GM12891 (cell line): ENCODE measurements at places on chromosomes 2 and 18.
A peak's percentile ranks its signal among the peaks of the same experiment; 100 is the strongest.

- DNase-seq: no peak
These were observed 143.3 kb upstream of the KLHL29 start for GRCh38 chr2:23241611-23242245.

DNA sequence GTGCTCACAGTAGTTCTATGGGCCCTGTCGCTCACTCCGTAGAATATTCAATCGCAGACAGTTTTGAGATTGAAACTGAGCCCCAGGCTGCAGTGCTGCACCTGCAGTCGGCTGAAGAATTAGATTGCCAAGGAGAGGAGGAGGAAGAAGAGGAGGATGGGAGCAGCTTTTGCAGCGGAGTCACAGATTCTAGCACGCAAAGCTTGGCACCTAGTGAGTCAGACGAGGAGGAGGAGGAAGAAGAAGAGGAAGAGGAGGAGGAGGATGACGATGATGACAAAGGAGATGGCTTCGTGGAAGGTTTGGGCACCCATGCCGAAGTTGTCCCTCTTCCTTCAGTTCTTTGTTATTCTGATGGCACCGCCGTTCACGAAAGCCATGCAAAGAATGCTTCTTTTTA, 115.2 kb downstream of the GALNT3 start:
- DNase-seq: no peak

GRCh38 chr2:171702781-171703556, 15.7 kb downstream of the DYNC1I2 start:
- DNase-seq: no peak

DNA sequence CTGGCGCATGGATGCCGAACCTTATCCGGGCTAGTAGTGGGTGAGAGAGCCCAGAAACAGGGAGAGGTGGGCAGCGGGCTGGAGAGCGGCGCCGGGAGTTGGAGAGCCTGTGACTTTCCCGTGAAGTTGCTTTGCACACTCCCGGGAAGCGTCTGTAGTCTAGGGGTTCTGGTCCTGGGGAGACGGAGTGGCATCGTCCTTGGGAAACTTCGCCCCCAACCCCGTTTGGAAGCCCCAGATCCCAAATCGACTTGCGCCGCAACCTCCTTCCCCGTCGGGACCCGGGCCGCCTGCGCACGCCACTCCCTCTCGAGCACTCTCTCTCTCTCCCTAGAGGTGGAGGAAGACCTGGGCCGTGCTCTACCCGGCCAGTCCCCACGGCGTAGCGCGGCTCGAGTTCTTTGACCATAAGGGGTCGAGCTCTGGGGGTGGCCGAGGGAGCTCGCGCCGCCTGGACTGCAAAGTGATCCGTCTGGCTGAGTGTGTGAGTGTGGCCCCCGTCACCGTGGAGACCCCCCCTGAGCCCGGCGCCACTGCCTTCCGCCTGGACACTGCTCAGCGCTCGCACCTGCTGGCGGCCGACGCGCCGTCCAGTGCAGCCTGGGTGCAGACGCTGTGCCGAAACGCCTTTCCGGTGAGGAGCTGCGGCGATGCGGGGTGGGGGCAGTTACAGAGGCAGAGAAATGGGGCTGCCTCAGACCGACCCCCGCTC, 456 bp downstream of the DOK1 start:
- no peak for DNase-seq

- DNase-seq: no peak
These were observed 12.5 kb upstream of the TMEM185B start for GRCh38 chr2:120235681-120236080.

DNA sequence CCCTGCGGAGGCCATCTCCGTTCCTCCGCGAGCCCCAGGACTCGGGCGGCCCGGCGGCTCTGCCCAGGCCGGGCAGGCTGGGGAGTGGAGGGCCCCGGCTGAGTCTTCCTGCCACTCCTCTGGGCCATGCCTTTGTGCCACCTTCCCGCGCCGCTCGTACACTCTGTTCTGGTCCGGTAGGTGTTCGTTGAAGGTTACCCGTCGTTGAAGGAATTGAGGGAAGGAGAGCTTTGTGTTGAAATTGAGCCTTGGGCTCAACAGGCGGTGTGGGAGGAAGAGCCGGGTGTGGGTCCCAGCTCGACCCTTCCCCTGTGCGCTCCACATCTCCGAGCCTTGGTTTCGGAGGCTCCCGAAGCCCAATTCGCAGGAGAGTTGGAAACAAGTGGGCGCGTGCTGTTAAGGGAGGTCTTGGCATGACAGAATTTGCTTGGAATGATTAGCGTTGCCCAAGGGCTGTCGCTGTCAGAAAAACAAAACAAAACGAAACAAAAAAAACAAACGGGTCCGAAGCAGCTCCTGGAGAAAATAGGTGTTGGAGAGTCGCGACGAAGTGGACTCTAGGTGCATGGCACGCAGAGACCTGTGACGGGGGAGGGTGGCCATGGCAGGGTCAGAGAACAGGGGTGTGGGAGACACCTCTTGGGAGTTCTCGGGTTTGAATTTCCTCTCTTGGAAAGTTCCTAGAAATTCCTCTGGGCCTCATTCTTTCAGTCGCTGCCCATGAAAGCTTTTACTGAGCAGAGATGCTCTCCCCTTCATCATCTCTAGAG, 1.2 kb upstream of the MZT2A start:
- no peak for DNase-seq

DNA sequence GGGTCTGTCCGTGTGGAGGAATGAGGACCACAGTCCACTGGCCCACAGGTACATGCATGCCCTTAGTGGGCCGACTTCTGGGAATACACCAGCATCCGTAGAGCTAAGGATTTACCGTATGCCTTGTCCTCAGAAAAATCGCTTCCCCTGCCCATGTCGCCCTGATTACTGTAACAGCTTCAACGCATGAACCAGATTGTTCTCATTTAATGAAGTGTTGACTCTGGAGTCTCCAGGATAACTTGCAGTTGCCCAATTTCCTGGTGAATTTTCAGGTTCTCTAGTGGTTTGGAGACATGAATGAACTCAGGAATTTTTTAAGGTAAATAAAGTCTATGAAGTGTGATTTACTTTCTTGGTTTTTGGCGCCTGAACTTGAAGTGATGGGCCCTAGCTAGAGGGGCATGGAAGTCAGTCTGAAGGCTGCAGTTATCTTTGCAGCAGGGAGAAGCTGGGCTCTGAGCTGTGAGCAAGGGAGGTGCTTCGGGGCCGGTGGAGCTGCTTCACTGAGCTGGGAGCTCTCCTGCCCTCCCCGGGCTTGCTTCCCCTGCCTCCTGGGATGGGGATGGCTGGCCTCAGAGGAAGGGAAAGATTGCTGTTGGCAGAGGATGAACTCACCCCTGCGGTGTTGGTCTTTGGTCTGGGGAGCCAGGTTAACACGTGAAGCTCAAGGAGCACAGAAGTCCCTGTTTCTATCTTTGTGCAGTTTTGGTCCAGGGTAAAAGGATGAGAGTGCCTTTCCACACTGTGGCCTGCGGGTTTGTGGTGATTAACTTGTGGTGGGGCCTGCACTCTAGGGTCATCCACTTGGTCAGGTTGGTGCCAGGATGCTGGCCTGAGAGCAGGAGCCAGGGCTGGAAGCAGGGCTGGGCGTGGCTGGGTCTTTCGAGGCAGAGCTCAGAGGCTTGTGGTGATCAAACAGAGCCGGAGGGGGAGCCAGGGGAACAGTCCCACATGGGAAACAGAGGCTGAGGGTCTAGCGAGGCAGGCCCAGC, 28.1 kb downstream of the TCF7L1 start:
- no peak for DNase-seq

GRCh38 chr2:237731663-237732062, 66.9 kb upstream of the RBM44 start:
- DNase-seq: no peak

DNA sequence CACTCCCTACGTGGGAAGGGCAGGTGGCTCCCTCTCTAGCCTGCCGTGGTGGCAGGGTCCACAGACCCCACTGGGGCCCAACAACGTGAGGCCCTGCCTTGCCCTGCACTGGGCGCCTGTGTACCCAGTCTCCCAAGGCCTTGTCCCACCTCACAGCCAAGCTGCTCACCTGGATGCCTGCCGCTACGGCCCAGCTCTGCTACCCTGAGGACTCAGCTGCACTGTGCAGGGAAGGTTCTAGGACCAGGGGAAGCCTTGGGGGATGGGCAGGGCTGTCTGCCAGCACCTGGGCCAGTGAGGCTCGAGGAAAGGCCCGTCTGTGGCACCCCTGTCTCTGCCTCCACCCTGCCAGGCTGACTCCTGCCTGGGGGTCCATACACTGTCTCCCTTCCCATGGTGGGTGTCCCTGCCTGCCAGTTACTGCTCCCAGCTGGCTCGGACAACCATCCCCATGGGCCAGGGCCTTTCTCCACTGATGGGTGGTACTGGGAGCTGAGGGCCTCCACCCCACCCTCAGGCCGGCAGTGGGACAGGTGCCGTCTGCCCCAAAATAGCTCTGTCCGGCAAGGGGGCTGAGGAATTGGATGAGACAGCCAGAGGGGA, 33.2 kb downstream of the HS6ST1 start:
- no peak for DNase-seq

DNA sequence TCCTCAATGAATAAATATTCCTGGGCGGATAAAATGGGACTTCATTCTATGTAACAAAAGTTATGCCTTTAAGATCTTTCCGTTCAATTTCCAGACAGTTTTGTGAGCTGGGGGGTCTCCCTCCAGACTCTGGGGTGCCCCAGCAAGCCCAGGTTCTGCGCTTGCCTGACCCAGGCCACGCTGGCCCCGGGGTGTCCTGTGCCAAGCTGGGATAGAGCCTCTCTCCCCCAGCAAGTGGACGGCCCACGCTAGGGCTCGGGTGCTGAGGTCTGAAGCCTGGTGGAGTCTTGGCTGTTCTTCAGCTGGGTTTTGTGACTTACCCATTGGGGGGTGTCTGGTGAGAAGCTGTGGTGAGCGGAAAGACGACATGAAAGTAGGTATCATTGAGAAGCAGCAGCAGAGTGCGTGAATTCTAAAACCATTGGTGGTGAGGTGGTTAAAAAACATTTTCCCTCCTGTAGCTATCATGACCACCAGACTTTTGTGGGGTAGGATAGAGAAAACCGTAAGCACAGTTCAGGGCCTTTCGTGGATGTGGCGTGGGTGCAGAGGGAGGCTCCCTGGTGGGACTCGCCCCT, 346.8 kb downstream of the ANAPC1 start:
- DNase-seq: no peak

DNA sequence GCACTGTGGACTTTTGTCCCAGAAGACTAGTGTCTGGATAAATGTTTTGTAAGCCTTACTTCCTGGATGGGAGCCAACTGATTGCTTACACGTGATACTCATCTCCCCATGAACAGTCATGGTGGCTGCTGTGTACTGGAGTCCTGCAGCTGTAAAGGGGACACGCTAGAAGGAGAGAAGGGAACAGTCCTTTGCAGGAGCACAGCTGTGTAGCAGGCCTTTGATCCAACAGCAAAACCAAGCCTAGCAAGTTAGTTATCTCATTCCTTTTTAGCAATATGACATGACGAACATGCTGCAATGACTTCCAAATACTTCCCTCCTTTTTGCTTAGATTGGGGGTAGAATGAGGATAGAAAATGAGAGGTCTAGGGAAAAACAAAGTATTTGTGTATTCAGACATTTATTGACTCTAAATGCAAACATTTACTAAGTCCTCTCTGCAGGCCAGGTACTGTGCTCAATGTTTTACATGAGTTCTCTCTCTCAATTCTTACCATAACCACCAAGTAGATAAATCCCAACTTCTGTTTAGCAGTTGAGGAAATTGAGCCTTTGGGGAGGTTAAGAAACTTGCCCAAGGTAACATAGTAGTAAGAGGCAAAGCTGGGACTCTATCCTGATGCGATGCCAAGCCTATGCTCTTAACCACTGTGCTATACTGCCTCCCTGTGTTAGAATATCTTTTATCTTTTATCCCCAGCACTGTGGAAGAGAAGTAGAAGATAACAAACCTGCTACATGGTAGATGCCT, 55.4 kb upstream of the CD28 start:
- DNase-seq: no peak

GRCh38 chr2:44825702-44826101, 115.8 kb upstream of the SIX3 start:
- DNase-seq: no peak

DNA sequence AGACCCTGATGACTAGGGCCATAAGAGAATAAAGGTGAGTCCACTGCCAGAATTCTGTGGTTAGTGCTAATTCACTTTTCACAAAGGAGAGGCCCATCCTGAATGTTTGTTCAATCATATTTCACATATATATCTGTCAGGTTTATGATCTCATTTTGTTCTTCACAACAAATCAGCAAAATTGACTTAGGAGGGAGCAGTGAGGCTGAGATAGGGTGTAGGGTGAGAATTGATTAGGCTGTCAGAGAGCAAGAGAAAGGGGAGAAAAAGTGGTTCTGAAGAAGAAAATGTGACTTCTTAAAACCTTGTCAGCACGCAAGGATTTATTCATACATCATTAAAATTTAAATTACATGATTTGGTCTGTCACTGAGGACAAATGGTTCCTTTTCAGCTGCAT, 117.7 kb downstream of the FHOD3 start:
- no peak for DNase-seq

- DNase-seq: no peak
These were observed 101.8 kb downstream of the TRABD2A start for GRCh38 chr2:84778911-84779690.

GRCh38 chr18:62584241-62585120, 61.7 kb downstream of the ZCCHC2 start:
- DNase-seq: peak; percentile 63

GRCh38 chr2:190215620-190216019, 104.0 kb downstream of the HIBCH start:
- DNase-seq: no peak

- no peak for DNase-seq
These were observed 120.4 kb downstream of the ACKR3 start for GRCh38 chr2:236689981-236690380.

GRCh38 chr2:105455488-105456003, 56.7 kb upstream of the FHL2 start:
- DNase-seq: no peak
